CD4-positive, alpha-beta T cell treated with Interleukin-6 at 100 ng/mL for 8 hours (primary cell): ENCODE measurements at places on chromosomes 2 and 18.

GRCh38 chr2:65522922-65523321 lies 90.5 kb upstream of the SPRED2 start:
- DNase-seq: no peak

DNA sequence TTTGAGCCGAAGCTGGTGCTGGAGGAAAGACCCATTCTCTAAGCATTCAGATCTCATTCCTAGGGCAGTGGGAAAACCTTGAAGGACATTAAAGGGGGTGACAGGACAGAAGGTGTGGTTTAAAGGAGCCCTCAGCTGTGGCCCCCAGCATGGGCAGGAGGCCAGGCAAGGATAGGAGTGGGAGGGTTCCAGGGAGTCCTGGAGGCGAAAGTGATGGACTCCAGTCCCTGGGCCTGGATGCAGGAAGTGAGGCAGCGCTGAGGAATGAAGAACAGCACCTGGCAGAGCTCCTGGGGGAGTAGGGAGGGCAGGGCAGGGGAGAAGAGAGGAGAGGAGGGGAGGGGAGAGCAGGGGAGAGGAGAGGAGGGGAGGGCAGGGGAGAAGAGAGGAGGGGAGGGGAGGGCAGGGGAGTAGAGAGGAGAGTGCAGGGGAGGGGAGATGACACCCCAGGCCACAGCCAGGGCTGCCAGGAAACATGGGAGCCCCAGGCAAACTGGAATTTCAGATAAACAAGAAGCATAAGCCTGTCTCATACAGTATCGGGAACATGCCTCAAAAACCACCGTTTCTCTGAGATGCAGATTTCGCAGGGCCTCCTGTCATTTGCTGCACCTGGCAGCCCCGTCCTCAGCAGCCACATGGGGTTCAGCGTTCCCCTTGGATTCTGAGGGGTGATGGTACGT lies 5.7 kb downstream of the RAMP1 start:
- no peak for DNase-seq

GRCh38 chr18:903701-904100 lies 970 bp upstream of the ADCYAP1 start:
- DNase-seq: no peak

GRCh38 chr18:41809652-41810051 lies 145.4 kb upstream of the PIK3C3 start:
- no peak for DNase-seq

GRCh38 chr2:128504246-128505149 lies 185.8 kb upstream of the HS6ST1 start:
- DNase-seq: no peak

GRCh38 chr18:49618742-49619681 lies 57.2 kb downstream of the LIPG start:
- no peak for DNase-seq

DNA sequence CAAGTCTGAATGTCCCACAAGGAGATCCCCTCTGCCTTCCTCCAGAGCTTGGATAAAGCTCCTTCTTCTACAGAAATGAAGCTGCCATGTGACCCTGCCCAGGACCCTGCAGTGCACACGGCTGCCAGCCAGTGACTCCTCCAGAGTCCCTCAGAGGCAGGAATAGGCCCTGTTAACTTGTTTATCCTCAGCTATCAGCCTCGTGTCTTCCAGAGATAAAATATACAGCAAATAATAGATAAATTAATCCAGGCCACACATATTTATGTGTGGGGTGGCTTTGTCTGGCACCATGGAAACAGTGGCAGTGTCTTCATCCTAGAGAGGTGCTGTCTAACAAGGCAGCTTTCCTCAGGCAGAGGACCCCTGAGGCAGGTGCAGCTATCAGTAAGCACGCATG lies 66.7 kb downstream of the TMEM18 start:
- no peak for DNase-seq

DNA sequence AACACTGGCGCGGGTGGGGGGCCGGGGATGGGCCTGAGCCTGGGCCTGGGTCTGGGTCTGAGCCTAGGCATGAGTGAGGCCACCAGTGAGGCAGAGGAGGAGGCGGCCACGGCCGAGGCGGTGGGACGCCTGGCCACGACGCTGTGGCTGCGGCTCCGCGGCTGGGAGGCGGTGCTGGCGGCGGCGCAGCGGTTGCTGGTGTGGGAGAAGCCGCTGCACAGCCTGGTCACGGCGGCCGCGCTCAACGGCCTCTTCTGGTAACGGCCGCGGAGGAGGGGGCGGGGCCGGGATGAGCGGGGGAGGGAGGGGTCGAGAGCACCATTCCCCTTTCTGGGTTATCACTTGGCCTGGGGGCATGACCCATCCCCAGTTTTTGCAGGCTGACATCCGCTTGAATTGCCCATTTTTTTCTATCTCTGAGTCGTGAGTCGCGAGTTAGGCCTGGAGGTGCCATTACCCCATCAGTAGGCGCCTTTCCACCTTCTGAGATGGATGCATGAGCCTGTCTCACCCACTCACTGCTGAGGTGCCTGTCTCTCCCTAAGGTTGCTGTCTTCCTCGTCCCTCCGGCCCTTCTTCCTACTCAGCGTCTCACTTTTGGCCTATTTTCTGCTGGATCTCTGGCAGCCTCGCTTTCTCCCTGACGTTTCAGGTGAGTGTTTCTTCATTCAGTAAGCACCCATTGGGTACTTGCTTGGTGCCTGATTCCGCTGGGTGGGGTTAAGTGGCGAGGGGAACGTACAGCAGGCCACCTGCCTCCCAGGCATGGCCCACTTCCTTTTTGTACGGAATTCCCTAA lies 501 bp downstream of the RETREG2 start:
- DNase-seq: peak; percentile 10

- no peak for DNase-seq
Observed at GRCh38 chr2:41958775-41959174, 89.0 kb upstream of the PKDCC start.

DNA sequence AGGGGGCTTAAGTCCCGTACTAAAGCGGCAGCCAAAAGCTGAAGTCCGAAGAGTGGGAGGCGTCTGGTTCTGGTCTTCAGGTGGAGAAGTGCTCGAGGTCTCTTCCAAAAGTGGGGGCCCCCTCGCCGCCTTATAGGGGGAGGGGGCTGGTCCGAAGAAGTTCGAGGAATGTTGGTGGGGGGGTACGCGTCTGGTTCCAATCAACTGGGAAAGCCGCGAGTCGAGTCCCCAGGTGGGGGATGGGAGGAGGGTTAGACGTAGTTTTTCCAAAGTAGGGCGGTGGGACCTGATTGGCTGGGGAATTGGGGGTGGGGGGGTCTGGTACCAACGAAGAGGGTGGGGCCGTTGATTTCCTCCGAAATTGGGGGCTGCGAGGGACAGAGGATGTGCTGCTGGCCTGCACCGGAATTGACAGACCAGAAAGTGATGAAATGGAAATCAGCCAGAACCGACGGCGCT lies 594 bp downstream of the ITM2C start:
- no peak for DNase-seq

DNA sequence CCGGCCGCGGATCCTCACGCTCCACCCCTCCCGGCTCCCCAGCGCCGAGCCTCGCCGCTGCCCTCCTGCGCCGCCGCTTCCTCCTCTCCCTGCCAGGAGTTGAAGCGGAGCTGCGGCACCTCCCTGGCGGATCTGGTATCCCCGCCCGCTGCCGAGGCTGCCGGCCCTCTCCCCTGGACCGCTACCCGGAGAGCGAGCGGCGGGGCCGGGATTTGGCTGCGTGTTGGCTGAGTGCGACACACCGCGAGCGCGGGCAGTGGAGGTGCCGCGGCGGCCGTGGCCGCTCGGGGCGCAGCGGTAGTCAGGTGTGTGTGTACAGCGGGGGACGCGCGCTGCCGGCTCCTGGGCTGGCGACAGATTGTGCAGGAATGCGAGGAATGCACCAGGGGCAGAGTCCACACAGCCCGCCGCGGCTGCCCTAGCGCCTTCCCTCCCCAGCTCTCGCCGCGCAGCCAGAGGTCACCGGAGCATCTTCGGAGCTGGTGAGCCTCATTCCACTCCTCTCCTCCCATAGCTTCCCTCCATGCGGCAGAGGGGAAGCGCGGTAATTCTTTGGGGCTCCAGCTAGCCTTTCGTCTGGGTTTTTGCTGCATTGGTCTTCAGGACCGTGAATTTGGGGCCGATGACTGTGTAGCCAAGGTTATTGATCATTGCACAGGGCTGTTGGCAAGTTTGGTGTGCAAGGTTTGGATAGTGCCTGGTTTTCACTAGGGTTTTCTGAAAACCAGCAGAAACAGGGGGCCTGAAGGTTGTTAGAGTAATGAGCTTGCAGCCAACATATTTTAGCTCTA lies 1.3 kb downstream of the PKP4 start:
- peak; percentile 52 for DNase-seq

GRCh38 chr18:50509012-50509411 lies 50.9 kb upstream of the MAPK4 start:
- no peak for DNase-seq

GRCh38 chr2:157319795-157320194 lies 5.8 kb downstream of the ERMN start:
- no peak for DNase-seq

GRCh38 chr2:73091164-73091563 lies 19.7 kb upstream of the SFXN5 start:
- no peak for DNase-seq

- no peak for DNase-seq
Observed at GRCh38 chr2:46857871-46858701, 57.5 kb downstream of the MCFD2 start.

GRCh38 chr2:119290859-119291587 lies 67.4 kb downstream of the STEAP3 start:
- peak; percentile 53 for DNase-seq

DNA sequence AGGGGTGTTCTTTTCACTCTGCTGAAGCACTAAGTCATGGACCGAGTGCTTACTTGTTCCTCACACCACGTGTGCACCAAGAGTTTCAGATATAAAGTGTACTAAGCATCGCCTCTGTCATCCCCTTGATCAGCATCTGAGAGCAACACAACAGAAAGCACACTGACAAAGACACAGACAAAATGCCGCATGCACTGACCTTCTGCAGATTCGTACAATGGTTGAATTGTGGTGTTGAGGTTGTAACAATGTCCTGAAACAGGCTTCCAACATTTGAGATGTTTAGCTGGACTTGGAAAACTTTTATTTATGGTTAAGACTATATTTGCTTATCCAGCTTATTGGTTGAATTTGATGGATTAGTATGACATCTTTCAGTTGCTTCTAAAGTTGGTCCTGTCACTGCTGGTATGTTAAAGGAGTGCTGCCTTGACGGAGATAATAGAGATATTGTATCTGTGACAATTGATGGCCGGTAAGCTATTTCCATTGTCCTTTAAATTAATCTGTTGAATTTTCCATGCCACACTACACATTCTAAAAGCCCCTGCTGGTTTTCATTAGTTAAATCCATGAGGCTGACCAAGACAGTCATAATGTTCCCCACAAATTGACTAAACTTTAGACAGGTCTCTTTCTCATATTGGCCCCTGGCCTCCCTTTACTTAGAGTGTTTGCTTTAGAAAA lies 99.9 kb downstream of the CBLN2 start:
- no peak for DNase-seq

GRCh38 chr2:75506101-75506697 lies 54.5 kb downstream of the EVA1A start:
- no peak for DNase-seq

DNA sequence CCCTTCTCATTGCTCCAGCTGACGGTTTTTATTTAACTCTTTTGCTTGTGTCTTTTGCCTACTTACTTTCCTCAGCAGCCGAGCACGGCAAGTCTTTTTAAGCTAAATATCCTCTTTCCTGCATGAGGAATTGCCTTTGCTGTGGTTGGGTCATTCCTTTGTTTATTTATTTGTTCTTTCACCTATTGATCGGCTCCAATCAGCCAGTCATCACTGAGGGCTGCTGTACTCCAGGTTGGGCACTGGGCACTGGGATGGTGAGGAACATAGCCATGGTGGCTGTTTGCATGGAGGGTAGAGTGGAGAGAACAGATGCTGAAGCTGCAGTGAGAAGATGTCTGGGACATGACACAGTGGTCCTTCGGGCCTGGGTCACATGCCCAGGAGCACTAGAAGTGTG lies 105.2 kb downstream of the CTIF start:
- no peak for DNase-seq

- DNase-seq: no peak
Observed at GRCh38 chr2:151907286-151908203, 79.3 kb upstream of the ARL5A start.

DNA sequence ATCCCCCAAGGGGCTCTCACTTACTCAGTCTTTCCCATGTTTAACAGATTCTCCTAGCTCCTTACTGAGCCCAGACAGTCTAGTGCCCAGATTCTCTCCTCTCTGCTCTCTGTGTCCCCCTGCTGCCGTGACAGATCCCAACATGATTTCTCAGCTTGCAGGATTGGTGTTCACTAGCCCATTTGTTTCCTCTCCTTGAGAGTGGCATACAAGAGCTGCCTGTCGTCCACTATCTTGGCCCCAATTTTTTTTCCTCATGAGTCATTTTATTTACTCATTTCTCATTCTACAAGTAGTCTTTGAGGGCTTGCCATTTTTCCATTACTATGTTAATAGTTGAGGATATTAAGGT lies 199.9 kb upstream of the FN1 start:
- no peak for DNase-seq

GRCh38 chr18:22643731-22644130 lies 226.0 kb upstream of the CTAGE1 start:
- no peak for DNase-seq

GRCh38 chr2:20533993-20534622 lies 87.2 kb downstream of the RHOB start:
- no peak for DNase-seq

- no peak for DNase-seq
Observed at GRCh38 chr2:234970477-234970882, 18.7 kb downstream of the SH3BP4 start.
